Activated CD4-positive, alpha-beta T cell treated with anti-CD3 and anti-CD28 coated beads, Interleukin-2, amount 10 ng/mL, durations not matched to agents 7 days and 5 days (primary cell): ENCODE measurements at places on chromosomes 7 and 10.
A peak's percentile ranks its signal among the peaks of the same experiment; 100 is the strongest.

GRCh38 chr10:132866601-132867381 lies 75.6 kb downstream of the CFAP46 start:
- DNase-seq, result no peak

- DNase-seq, result no peak
Measured at GRCh38 chr10:65534771-65535170, 1391.1 kb upstream of the LRRTM3 start.

GRCh38 chr10:53754596-53755250 lies 982.1 kb upstream of the MBL2 start:
- DNase-seq, result no peak

DNA sequence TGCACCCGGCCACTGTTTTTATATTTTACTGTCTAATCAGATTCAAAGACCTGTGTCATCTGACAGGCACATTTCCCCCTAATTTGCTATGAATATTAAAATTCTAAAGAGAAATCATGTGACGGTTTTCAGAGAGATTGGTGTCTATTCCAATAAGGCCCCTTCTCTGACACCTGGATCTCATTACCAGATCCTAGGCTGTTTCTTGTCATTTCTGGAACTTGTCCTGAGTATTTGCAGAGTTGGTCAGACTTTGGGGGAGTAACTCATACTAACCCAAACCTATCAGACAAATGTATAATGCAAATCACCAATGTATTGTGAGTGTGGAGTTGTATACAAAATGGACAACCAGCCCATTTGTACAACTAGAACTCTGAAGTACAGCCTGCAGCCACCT lies 29.5 kb downstream of the MYO1G start:
- no peak for DNase-seq

DNA sequence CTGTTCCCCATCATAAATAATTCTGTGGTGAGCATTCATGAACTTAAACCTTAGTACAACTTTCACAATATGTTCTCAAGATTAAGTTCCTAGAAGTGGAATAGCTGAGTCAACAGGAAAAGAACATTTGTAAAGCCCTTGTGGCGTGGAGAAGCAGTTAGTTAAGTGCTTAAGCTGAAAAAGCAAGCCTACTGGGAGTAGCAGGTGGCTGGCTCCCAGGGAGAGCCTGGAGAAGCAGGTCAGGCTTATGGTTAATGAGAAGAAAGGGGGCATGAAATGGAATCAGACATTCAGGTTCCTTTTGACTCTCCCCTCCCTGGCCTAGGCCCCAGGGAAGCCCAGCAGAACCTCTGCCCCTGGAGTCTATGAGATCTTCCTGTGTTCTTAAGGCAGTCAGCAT lies 35.3 kb downstream of the VSTM4 start:
- DNase-seq, result no peak

DNA sequence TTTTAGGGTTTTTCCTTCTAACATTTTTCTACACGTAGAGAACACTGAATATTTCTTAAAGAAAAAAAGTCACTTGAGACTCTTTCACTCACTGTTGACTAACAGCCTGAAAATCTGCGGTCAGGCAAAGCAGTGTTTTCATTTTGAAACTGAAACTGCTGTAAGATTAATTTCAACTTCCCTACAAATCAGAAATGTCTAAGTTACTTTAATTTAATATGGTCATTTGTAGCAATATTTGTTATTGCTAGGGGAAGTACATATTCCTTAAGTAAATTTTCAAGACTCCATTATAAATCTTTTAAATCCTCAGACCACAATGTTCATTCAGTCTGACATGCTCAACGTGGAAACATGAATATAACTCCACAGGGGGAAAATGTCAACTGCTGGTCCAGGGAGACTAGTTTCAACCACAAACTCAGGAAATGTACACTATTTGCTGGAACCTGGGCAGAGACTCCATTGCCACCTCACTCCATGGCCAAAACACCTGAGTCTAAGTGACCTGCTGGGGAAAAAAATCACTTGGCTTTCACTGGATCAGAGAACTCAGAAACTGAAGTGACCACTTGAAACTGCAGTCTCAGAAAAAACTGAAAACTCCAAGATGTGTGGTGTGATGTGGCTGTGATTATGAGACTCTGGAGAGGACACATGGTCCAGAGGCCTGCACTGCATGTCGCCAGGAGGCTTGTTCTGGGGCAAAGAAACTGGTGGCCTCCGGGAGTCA lies 161.2 kb downstream of the TAX1BP1 start:
- peak; percentile 60 for DNase-seq

GRCh38 chr10:33414841-33415240 lies 80.4 kb upstream of the NRP1 start:
- no peak for DNase-seq

DNA sequence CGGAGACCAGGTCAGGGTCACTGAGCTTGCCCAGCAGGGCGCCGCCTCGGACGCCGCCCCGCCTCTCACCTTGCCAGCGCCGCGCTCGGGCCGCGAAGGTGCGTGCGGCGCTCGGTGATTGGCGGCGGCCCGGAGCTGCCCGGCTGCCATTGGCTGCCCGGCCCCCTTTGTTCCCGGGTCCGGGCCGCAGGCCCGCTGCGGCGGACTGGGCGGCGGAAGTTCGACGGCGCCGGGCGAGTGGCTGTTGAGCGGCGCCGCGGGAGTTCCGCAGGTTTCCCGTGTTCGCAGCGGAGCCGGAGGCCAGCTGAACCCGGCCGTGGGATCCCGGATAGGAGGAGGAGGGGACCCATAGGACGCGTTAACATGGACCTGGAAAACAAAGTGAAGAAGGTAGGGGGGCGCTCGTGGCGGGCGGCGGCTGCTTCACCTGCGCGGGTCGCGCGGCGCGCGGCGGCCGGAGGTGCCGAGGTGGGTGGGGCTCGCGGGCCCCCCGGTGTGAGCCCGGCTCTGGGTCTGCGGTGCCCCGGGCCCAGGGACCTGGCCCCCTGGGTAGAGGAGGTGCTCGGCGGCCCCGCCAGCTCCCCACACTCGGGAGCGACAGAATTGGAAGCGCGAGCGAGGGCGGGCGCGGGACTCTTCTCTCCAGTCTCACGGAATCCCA lies at the start of gene TES:
Gene TES, plus strand, starts transcription at position 195 of the 661 bp plus-strand sequence. Its CDS starts 169 bp downstream, at position 364.
- DNase-seq, result peak; percentile 67

DNA sequence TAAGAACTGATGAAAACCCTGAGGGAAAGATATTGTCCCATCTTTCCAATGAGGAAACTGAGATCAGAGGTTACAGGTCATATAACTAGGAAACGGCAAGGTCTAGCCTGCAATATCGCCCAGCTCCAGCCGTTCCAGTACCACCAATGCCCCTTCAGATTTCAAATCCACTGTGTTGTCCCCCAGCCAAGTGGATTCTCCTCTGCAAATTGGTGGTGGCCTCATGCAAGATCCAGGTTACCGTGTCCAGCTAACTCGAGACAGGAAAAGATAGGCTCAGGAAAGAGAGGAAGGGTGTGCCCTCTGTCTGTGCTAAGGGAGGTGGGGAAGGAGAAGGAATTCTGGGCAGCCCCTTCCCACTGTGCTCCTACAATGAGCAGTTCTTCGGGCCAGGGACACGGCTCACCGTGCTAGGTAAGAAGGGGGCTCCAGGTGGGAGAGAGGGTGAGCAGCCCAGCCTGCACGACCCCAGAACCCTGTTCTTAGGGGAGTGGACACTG lies 25.3 kb downstream of the PRSS2 start:
- no peak for DNase-seq

GRCh38 chr10:106508950-106509349 lies 655.6 kb downstream of the SORCS1 start:
- DNase-seq, result no peak

DNA sequence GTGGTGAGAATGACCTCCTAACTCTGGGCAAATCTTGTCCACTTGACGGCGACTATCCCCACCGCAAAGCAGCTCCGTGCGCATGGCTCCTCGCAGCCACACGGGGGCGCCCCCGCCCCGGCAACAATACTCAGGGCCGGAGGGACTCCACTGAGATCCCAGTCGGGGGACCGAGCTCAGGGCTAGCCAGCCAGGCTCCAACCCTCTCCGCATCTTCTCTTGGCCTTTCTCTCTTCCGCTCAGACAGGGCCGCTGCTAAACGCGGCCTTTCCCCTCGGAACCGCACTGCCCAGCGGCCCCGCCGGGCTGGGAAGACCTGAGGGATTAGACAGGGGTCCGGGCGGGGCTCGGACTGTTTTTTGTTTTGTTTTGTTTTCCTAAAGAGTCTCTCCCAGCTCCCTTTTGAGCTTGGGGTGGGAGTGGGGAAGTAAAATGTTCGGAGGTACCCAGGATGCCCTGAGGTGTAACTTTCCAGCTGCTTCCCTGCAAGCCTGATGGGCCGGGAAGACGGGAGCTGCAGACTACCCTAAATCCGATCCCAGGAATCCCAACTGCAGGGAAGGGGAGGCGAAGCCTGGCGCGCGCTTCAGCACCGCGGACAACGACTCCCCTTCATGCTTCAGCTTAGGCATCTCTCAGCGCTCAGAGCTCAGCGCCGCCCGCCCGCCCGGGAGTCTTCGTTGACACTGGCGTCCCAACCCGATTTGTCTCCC lies 2.7 kb downstream of the KCNIP2 start:
- peak; percentile 75 for DNase-seq

- no peak for DNase-seq
Measured at GRCh38 chr10:19917751-19918478, 101.7 kb downstream of the PLXDC2 start.

GRCh38 chr10:112030431-112030830 lies 153.1 kb downstream of the GPAM start:
- no peak for DNase-seq

GRCh38 chr7:142539901-142540300 lies 209.4 kb upstream of the PRSS1 start:
- no peak for DNase-seq

GRCh38 chr10:13613519-13613918 lies 26.8 kb downstream of the PRPF18 start:
- no peak for DNase-seq

- DNase-seq, result no peak
Measured at GRCh38 chr10:108848046-108848445, 1075.3 kb downstream of the XPNPEP1 start.
